ENCODE measurements at places on chromosomes 13 and 19. TPM values are rescaled to one million over a fixed set of nuclear protein-coding genes. Genes with fewer than 3 reads are reported as not detected.

DNA sequence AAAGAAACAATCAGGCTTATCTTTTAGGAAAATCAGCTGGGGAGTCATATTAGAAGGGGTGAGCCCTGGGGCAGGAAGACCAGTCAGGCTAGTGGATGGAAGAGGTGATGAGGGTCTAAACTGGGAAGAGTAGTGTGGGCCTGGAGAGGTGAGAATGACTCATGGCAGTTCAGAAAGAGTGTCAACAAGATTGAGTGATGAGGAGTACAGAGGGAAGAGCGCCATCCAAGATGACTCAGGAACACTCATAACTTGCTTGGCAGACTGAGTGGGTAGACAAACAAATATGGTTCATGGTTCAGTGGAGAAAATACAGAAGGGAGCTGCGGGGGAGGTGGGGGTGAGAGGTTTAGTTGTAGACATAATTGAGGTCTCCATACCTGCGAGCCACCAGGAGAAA is 17.3 kb upstream of the CLDN10 start:
- DNase-seq, result peak; percentile 92

DNA sequence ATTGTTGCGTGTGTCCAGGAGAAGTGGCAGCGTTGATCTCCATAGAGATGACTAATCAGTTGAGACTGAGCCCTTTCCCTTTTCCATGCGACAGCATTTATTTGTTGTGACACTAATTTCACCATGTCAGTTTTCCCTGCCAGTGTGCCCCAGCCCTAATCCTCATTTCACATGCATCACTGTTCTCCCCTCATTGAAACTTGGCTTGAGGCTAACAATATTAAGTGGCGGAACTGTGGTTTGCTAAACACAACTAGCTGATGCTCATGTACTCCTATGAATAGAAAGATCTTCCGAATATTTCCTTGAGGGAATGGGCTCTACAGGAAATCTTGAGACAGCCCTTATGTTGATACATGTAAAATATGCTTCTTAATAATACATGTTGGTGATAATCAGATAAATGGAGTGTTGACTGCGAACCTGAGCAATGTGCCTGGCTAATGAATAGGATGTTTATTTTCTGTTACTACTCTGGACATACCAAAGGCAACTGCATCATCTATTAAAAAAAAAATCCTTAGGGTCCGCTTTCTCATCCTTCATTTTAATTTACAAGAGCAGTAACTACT is 258.6 kb downstream of the ATP8A2 start:
- no peak for DNase-seq

DNA sequence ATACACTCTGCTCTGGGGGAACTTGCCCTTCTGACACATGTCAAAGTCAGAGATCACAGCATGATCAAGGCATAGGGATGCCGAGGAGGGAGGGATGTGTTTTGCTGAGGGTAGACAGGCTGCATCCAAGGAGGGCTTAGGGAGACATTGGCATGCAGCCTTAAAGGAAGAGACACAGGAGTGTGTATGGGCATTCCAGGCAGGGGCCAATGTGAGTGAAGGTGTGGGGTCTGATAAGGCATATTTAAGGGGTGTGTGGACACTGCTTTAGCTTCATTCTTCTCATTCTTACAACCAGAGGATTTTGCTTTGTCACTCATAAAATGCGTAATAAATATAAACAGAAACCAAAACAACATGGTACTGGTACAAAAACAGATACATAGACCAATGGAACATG is 193.4 kb downstream of the RGCC start:
- no peak for DNase-seq

- DNase-seq, result no peak
Observed at GRCh38 chr13:109655611-109656010, 130.8 kb downstream of the IRS2 start.

GRCh38 chr19:8468761-8469373 is 24.1 kb downstream of the HNRNPM start:
- peak; percentile 73 for DNase-seq

DNA sequence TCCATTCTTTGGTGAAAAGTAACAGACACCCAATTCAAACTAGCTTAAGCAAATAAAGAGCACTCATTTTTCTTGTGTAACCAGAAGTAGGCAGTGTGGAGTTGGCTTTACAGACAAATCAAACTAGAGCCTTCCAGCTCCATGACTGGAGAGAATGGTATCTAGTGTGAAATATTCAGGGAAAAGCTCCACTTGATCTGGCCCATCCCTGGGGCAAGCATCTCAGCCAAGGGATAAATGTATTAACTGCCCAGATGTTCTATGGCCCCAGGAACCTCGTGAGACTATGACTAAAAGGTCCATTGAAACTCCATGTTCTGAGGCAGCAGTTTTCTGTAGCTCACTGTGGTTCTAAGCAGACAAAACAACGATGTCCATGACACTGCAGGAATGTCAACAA is 49.9 kb downstream of the TBC1D4 start:
- no peak for DNase-seq

DNA sequence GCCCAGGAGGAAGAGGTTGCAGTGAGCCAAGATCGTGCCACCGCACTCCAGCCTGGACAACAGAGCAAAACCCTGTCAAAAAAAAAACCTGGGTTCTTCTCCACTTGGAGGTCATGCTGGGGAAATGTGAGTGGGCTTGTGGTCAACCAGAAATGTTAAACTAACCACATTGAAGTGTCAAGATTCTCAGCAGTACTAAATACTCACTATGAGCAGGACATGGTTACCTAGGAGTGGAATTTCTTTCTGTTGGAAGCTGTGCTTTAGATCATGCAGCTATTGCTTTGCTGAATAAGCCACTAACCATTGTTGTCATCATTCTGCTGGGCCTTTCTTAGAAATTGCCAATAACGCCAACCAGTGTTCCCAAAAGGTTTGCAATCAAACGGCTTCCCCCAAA is 253.3 kb upstream of the TSHZ3 start:
- DNase-seq, result no peak

- peak; percentile 52 for DNase-seq
Observed at GRCh38 chr19:55341171-55341588, 1.5 kb downstream of the KMT5C start.

GRCh38 chr19:23762548-23762883 is 3.8 kb upstream of the ZNF681 start:
- DNase-seq, result no peak

DNA sequence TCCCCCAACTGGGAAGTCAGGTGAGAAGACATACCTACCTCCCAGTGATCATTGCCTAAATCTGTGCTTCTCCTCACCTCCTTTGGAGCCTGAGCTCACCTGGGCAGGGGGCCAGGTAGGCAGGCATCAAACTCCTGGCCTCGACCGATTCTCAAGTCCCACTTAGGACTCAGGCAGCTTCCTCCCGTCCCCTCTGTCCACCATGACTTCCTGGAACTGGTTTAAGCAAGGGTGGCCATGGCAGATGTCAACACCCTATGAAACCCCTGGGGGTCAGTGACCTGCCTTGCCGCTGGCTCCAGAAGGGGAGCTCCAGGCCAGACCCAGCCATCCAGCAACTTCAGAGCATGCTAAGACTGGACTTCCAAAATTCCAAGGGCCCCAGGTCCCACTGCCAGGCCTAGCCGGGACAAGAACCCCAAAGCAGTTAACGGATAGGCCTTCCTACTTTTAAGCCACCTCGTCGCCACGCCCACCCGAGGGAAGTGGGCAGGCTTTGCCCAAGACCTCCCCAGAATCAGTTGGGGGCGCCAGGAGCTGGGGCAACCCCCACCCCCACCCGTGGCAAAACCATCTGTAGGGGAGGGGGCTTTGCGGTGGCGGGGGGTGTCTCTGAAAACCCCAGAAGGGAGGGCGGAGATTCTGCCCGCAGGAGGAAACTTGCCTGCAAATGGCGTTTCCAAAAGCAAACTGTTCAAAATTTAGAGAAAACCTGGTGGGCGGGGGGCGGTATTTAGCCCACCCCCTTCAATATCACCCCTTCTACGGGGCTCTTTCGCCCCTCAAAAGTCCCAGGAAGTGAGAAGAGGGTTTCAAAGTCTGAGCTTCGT is 657 bp downstream of the PLIN3 start:
- DNase-seq, result peak; percentile 48

DNA sequence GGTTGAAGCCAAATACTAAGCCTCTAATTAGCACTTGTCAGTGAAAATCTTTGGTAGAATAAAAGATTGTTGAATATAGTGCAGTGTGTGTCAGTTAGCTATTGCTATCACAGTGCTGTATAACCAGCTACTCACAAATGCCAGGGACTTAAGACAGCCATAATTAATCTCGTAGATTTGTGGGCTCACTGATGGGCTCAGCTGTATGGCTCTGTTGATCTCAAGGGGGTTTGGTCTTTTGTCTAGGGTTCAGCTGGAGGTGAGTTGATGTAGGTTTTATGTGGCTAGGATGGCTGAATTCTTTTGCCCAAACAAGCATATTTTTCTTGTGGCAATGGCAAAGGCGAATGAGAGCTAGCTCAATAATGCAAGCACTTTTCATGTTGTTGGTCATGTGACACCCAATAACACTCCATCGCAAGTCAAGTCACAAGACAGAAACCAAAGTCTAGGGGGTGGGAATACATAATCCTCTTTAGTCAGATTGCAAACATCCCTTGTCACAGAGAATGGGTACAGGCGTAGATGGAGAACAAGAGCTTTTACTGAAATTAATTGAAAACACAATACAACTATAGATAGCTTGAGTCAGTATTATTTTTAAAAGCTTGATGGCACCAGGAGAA is 121.7 kb upstream of the EDNRB start:
- no peak for DNase-seq

GRCh38 chr19:2345794-2346663 is 14.0 kb upstream of the TMPRSS9 start:
- peak; percentile 15 for DNase-seq

GRCh38 chr13:60303166-60303565 is 93.9 kb upstream of the TDRD3 start:
- no peak for DNase-seq

- no peak for DNase-seq
Observed at GRCh38 chr13:23855360-23855759, 33.8 kb downstream of the MIPEP start.

DNA sequence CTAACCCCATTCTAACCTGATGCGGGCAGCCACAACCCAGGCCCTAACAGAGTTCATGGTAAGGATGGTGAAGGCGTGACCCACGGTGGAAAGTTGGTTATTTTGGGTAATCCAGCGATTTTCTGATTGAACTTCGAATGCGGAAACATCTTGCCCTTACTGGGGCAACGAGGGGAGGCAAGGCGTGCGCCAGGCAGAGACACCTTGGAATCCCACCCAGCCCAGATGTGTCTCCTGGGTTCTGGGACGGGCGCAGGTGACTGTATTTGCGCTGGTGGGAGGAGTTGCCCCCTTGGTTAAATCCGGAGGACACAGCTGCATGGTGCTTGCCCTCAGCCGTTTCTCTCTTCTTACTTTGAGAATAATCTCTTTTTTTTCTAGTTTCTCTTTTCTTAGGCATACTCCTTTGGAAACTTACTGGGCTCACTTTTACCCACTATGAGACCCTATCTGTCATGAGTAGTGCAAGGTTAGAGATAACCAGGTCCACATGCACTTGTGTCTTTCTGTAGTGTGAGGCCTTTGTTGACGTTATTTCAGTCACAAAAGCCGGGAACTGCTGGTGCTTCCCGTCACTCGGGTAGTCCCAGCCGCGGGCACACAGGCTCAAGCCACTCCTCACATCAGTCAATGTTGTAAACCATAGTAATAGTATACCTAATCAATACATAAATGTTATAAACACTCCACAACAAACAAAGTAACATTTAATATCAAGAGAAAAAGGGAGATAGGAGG is 81.5 kb downstream of the ATP11A start:
- no peak for DNase-seq

GRCh38 chr19:53079313-53079924 is 23.8 kb downstream of the ZNF160 start:
- DNase-seq, result no peak

DNA sequence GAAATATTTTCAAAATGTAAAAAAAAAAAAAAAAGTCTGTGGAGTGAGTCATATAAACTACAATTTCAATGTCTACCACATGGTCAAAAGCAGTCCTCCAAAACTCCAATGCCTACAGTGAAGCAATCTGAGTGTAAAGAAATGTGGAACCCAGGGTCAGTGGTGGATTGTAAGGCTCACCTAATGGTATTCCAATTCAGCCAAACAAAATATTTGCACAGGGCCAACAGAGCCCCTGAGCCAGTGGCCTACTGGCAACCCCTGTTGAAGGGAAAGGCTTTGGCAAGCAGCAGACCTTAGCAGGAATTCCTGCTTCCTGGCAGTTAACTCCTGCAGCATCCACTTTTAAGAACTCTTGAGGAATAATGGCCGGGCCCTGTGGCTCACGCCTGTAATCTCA is 3.4 kb downstream of the DNMT1 start:
- DNase-seq, result peak; percentile 91

DNA sequence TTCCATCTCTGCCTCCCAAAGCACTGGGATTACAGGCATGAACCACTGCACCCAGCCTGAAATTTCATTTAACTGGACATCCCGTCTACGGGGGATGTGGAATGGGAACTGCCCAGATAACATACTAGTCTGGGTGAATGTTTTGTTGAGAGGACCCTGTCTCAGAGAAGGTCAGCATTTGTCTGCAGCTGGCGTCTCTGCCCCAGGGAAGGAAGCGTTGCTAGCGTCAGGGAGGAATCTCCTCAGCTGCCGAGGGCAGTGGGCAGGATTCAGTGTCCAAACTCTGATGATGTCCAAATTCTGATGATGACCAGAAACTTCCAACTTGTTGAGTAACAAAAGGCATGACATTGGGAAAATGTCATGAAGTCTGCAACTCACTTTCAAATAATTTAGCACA is 3.1 kb downstream of the NXNL1 start:
- DNase-seq, result no peak

DNA sequence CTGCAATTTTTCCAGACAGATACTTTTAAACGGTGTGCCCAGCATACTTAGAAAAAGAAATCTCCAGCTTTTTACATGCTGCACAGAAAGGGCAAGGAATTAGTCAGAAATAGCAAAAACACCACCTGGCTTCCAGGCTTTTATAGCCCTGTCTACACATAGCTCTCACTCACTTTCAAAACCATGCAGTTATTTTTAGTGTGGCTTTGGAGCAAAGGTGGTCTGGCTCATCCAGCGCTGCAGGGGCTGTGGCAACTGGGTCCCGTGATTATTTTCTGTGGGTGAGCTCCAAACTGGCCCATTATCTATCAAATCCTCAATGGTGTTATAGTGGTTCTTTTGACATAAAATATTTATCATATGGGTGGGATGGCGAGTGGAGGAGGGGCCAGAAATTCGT is 57.0 kb downstream of the COL4A2 start:
- DNase-seq, result no peak

DNA sequence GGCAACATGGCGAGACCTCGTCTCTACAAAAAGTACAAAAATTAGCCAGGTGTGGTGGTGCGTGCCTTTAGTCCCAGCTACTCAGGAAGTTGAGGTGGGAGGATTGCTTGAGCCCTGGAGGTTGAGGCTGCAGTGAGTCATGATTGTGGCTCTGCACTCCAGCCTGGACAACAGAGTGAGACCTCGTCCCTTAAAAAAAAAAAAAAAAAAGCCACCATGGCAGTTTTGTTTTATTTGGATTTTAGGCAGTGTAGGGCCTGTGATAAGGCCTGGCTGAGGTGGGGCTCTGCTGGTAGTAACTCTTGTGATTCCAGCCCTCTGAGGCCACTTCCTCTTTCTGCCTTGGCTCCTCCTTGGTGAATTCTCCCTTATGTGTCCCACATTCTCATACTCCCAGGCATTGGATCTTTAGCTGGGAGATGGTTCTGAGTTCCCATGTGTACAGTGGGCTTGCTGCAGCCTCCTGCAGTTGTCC is 39.2 kb downstream of the GATAD2A start:
- DNase-seq, result peak; percentile 40

Gene ADAMTS10
- total RNA-seq, result 13.1 TPM

Gene CD37
- not detected for total RNA-seq

Gene ANKRD24
- total RNA-seq, result 2.3 TPM

Gene SH3GL1
- 20.3 TPM for total RNA-seq

Gene ZNF549
- total RNA-seq, result 7.8 TPM

Gene EPN1
- total RNA-seq, result 47.1 TPM

Gene SIGLEC12
- not detected for total RNA-seq

Gene IFNL3
- total RNA-seq, result not detected

Gene C1QTNF9
- under 0.01 TPM for total RNA-seq
